ENCODE measurements at places on chromosomes 6 and 20.

DNA sequence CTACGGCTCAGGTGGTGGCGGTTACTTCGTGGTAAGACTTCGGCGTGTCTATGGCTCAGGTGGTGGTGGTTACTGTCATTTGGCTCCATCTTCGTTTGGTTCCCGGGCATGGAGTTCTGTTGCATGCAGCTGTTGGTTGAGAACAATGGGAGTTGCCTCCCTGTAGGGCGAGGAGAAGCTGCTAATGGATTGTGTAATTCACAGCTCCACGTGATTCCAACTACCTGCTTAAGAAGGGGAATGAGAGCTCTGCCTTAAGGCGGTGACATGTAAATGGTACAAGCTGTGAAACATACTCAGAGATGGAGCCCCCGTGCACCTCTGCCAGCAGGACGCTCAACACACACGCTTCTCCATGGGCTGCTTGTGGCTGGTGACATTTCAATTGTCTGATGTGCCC is 12.4 kb upstream of the DACT2 start:
- DNase-seq = no peak

DNA sequence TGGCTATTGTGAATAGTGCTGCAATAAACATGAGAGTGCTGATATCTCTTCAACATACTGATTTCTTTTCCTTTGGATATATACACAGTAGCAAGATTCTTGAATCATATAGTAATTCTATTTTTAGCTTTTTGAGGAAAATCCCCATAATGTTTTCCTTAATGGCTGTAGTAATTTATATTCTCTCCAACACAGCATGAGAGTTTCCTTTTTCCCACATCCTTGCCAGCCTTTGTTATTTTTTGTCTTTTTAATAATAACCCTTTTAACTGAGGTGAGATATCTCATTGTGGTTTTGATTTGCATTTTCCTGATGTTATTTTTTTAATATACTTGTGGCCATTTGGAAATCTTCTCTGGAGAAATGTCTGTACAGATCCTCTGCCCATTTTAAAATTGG is 132.6 kb downstream of the PRL start:
- no peak for DNase-seq

GRCh38 chr6:114063956-114064355 is 93.0 kb upstream of the HDAC2 start:
- DNase-seq = no peak

GRCh38 chr6:7106752-7107577 is 796 bp upstream of the RREB1 start:
- peak; percentile 46 for DNase-seq

- DNase-seq = no peak
These were observed 7.1 kb downstream of the RREB1 start for GRCh38 chr6:7114744-7115458.

GRCh38 chr20:33526769-33527168 is 36.9 kb downstream of the CBFA2T2 start:
- DNase-seq = no peak

DNA sequence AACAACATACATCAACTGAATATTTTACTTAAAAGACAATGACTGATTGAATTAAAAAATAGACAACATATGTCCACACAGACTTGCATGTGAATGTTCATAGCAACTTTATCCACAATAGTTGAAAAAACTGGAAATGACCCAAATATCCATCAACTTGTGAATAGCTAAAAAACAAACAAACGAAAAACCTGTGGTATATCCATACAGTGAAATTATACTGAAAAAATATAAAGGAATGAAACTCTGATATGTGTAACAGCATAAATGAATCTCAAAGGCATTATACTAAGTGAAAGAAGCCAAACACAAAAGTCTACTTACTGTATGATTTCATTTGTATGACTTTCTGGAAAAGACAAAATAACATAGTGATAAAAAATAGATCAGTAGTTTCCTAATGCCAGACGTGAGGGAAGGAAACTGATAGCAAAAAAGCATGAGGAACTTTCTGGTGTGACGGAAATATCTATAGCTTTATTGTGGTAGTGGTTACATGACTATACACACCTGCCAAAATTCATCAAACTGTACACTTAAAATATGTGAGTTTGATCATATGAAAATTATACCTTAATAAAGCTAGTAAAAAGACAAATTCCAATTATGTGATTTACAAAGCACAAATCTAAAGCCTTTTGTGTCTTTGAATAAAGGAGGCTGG is 123.2 kb downstream of the BACH2 start:
- DNase-seq = no peak

- DNase-seq = no peak
These were observed 2.0 kb upstream of the MYLIP start for GRCh38 chr6:16126861-16127260.

Data from AG08396 (cell line).